ENCODE measurements at places on chromosomes 2 and 18.

GRCh38 chr2:152037743-152038435 is 61.0 kb downstream of the CACNB4 start:
- DNase-seq: no peak

DNA sequence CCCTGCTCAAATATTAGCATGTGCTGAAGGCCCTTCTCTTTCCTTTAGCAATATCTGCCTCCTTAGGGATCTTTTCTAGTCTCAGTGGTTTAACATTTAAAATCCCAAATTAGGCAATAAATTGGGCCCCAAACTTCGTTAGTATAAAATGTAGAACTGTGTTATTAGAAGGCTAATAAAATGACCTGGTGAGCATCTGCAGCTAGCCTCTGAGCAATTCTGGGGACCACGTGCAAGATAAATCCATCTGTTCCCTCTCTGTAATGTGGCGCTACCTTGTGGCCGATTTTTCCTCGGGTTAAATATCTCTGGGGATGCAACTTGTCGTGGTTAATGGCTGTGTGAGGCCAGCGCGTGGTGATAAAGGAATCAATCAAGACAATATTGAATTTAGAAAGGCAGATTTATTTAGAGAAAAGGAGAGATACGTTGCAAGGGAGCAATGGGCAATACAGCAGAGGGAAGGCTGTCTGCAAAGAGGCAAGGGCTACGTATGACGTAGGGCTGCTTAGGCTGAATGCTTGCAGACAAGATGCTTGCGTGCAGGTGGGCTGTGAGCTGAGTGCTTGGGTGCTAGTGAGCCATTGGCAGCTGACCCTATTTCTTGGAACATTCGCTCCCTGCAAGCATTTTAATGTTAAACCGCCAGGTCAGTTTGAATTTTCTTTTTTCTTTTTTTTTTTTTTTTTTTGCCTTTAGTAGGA is 18.5 kb upstream of the IL36G start:
- no peak for DNase-seq

- DNase-seq: no peak
Measured at GRCh38 chr2:170235860-170236679, 58.1 kb downstream of the MYO3B start.

DNA sequence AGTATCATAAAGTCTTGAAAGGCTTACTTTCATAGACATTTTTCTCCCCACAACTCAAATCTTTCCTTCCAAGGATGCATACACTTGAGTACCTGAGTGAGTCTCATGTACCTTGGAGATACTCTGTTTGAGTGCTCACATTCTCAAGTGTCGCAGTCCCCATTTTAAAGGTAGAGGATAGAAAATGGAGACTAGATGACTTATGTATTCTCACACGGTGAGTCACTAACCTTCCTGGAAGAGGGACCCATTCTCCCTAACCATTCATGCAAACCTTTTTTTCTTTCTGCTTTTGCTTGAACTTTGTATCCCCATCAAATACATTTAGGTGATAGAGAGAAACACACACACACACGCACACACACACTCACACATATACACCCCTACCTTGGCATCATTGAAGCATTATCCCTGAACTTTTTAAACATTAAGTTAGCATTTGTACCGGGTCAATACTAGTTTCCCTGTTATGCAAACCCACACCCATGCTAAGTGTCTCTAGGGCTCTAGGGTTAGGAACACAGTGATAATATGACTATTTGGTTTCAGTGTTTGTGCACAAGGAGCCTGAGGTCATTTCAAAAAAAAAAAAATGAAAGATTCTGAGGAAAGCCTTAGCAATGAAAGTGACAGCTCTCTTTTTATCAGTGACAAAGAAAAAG is 236.2 kb downstream of the IKZF2 start:
- no peak for DNase-seq

DNA sequence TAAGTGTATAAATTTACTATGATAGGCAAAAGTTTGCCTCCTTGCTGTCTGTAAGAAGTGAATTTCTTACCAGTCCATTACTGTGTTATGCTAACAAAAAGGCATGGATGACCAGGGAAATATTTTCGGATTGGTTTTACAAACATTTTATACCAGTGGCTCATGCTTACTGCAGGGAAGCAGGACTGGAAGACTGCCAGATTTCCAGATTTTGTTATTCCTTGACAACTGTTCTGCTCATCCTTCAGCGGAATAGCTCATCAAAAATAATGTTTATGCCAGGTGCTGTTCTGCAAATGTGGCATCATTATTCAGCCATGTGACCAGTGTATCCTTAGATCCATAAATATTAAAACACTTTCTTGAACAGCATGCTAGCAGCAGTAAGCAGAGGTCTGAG is 40.4 kb upstream of the NETO1 start:
- no peak for DNase-seq
